ENCODE measurements at places on chromosomes 5 and 9. TPM values are rescaled to one million over a fixed set of nuclear protein-coding genes. Genes with fewer than 3 reads are reported as not detected.

DNA sequence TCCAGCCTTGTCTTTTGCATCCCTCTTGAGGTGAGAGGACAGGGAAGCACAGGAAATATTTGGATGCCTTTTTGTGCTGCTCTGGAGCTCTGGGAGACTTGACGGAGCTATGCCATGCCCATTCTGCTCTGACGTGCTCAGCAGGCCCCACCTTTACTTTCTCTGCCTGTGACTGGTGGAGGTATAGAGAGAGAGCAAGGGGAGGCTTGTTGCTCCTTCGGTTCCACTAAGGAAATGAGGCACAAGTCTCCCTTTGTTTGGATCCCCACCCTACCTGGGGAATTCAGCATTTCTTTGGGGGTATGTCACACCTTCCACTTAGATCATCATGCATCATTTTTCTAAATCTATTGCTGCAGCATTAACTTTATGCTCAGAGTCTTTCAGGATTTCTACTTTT lies 121.8 kb upstream of the CNTLN start:
- no peak overlapping the region for H3K4me3 ChIP-seq
- H3K4me1 ChIP-seq = no peaks in the 10 kb centered on the region
- no peak overlapping the region for H3K27ac ChIP-seq

DNA sequence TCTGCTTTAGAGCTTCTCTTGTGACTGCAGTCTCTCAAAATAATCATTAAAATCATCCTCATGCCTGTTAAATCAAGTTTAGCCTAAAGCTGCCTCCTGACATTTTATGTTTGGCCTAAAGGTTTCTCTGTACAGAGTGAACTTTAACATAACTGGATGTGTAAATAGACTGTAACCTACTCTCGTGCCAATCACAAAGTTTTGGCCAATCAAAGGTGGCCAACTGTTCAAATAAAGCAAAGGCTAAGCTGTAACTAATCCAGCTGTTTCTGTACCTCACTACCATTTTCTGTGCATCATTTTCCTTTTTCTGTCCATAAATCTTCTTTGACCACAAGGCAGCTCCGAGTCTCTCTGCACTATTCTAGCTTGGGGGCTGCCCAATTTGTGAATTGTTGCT lies 86.2 kb downstream of the GCNT1 start:
- no peak for DNase-seq
- H3K4me1 ChIP-seq = no peaks in the 10 kb centered on the region
- H3K36me3 ChIP-seq = no peaks in the 10 kb centered on the region
- no peak overlapping the region for H3K27ac ChIP-seq
- H3K4me3 ChIP-seq = no peak overlapping the region
- no peaks in the 10 kb centered on the region for H3K27me3 ChIP-seq

- H3K27ac ChIP-seq = no peak overlapping the region
- no peaks in the 10 kb centered on the region for H3K27me3 ChIP-seq
- H3K4me3 ChIP-seq = no peak overlapping the region
- peak; percentile 50 for DNase-seq
- no peaks in the 10 kb centered on the region for H3K4me1 ChIP-seq
Measured at GRCh38 chr9:36880075-36880474, 154.0 kb downstream of the PAX5 start.

- H3K27me3 ChIP-seq = no peaks in the 10 kb centered on the region
- no peak overlapping the region for H3K4me3 ChIP-seq
- H3K36me3 ChIP-seq = no peaks in the 10 kb centered on the region
- DNase-seq = no peak
Measured at GRCh38 chr9:121819428-121820231, 168.2 kb downstream of the DAB2IP start.

- no peaks in the 10 kb centered on the region for H3K36me3 ChIP-seq
- peaks cover 13% of the 10 kb centered on the region for H3K4me1 ChIP-seq
- no peak for DNase-seq
- no peak overlapping the region for H3K4me3 ChIP-seq
- H3K27ac ChIP-seq = no peak overlapping the region
Measured at GRCh38 chr9:14281136-14281795, 32.7 kb downstream of the NFIB start.

GRCh38 chr5:16685069-16685468 lies 68.3 kb upstream of the RETREG1 start:
- no peak overlapping the region for H3K27ac ChIP-seq
- peaks cover 4% of the 10 kb centered on the region for H3K36me3 ChIP-seq
- H3K4me3 ChIP-seq = no peak overlapping the region
- no peak for DNase-seq
- no peaks in the 10 kb centered on the region for H3K4me1 ChIP-seq

DNA sequence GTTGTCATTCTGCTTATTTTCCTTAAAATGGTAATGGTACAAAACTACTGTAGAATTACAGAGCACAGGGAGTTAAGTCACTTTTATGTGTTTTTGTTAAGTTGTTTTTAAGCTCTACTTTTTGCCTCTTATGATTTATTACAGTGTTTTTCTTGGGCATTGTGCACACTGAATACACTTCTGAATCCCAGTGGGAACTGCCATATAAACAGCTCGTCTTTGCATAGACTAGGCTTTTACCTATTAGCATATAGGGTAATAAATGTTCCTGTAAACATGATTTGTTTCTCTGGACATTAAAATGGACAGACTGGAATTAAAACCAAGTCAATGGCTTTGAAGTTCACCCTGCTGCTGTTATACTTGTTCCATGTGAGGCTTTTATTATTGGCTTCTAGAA lies 12.2 kb downstream of the KLF9 start:
- DNase-seq = no peak
- H3K27ac ChIP-seq = no peak overlapping the region
- H3K36me3 ChIP-seq = no peaks in the 10 kb centered on the region
- no peak overlapping the region for H3K4me3 ChIP-seq
- H3K4me1 ChIP-seq = peaks cover 9% of the 10 kb centered on the region
- no peaks in the 10 kb centered on the region for H3K27me3 ChIP-seq

SLC2A6 gene
- 3.3 TPM for total RNA-seq

DNA sequence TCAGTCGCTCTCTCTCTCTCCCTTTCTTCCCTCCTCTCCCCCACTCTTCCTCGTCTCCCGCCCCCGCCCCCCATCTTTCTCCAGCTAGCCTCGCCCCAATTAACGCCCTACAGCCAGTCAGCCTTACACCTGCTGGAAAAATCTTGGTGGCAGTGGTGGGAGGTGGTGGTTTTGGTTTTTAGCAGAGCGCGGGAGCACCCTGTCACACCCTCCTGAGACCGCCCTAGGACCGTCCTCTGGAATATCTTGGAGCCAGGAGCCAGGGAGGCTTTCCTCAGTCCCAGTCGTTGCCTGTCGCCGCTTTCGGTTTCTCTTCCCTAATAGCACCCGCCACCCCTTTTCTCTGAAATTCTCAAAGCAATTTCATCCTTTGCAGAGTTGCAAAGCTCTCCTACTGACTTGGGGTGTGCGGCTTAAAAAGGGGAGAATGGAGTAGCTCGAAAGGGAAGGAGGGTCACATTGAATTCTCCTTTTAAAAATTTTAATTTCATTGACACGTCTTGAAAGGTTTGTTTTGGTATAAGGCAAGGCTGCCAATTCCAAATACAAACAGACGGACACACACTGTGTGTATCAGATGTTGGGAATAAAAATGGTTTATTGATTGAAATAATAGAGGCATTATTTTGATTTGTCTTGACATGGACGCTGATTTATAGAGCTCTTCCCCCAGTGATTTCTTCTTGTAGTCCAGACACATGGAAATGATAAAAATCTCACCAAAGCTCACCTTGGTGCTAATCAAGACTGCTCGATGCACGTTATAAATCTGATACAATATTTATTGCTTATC lies 301.3 kb downstream of the PARP8 start:
- no peaks in the 10 kb centered on the region for H3K4me1 ChIP-seq
- peak overlapping the region; percentile 43 for H3K4me3 ChIP-seq
- H3K27me3 ChIP-seq = no peaks in the 10 kb centered on the region
- no peak for DNase-seq

- H3K27ac ChIP-seq = peak overlapping the region; percentile 88
- H3K4me3 ChIP-seq = no peak overlapping the region
- H3K27me3 ChIP-seq = no peaks in the 10 kb centered on the region
- no peak for DNase-seq
- no peaks in the 10 kb centered on the region for H3K4me1 ChIP-seq
Measured at GRCh38 chr5:146283344-146283761, 55.3 kb upstream of the POU4F3 start.

FAM163B gene
- total RNA-seq = not detected

DNA sequence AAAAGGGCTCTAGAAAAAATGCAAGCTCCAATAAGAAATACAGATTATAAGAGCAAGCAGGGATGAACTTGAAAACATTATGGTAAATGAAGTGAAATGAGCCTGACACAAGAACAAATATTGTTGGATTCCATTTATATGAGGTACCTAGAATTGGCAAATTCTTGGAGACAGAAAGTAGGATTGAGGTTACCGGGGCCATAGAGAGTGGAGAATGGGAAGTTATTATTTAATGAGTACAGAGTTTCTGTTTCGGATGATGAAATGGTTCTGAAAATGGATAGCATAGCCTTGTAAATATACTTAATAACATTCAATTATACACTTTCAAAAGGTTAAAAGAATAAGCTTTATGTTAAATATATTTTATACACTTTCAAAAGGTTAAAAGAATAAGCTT lies 75.6 kb upstream of the SLC12A2 start:
- H3K4me3 ChIP-seq = no peak overlapping the region
- no peak overlapping the region for H3K27ac ChIP-seq
- peaks cover 3% of the 10 kb centered on the region for H3K36me3 ChIP-seq

GRCh38 chr9:36451949-36452348 lies 51.9 kb upstream of the RNF38 start:
- H3K27me3 ChIP-seq = no peaks in the 10 kb centered on the region
- no peak overlapping the region for H3K27ac ChIP-seq
- no peaks in the 10 kb centered on the region for H3K4me1 ChIP-seq
- no peaks in the 10 kb centered on the region for H3K36me3 ChIP-seq
- H3K4me3 ChIP-seq = no peak overlapping the region

INSL4 gene
- total RNA-seq = not detected

DNA sequence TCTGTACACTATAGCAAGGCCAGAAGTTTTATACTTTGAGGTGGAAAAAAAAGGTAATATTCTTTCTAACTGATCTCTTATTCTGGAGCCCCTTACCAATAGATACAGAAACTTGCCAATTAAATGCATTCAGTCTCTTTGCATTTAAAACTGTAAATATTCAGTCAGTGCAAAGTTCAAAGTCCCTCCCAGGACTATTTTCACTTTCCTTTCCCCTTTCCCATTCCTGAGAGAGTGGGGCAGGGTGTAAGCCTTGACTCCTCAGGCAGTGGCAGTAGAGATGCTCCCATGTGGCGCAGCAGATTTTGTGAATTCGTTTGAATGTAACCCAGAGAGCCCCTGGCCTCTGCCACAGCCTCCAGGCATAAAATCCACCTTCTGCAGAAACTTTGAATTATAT lies 29.9 kb downstream of the CETN3 start:
- no peak overlapping the region for H3K4me3 ChIP-seq
- H3K27ac ChIP-seq = no peak overlapping the region
- no peaks in the 10 kb centered on the region for H3K27me3 ChIP-seq

DNA sequence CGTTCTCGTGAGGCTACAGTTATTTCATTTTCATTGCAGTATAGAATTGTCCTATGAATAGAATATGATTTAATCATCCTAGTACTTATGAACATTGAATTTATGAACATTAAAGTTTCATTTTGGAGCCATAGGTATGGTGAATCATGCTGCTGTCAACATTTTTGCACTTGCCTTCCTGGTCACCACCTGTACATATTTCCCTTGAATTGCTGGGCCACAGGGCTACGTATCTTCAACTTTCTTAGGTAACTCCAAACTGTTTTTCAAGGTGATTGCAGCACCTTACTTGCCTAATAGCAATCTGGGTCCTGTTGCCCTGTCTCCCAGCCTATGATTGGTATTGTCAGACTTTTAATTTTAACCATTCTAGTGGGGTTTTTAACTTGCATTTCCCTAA lies 6.5 kb upstream of the RNF145 start:
- no peak overlapping the region for H3K4me3 ChIP-seq
- H3K27me3 ChIP-seq = no peaks in the 10 kb centered on the region
- H3K36me3 ChIP-seq = no peaks in the 10 kb centered on the region
- no peak for DNase-seq
- no peak overlapping the region for H3K27ac ChIP-seq

- peaks cover 3% of the 10 kb centered on the region for H3K4me1 ChIP-seq
- no peak overlapping the region for H3K4me3 ChIP-seq
- H3K27ac ChIP-seq = no peak overlapping the region
- no peak for DNase-seq
Measured at GRCh38 chr5:77640589-77641396, 2.3 kb upstream of the OTP start.

DNA sequence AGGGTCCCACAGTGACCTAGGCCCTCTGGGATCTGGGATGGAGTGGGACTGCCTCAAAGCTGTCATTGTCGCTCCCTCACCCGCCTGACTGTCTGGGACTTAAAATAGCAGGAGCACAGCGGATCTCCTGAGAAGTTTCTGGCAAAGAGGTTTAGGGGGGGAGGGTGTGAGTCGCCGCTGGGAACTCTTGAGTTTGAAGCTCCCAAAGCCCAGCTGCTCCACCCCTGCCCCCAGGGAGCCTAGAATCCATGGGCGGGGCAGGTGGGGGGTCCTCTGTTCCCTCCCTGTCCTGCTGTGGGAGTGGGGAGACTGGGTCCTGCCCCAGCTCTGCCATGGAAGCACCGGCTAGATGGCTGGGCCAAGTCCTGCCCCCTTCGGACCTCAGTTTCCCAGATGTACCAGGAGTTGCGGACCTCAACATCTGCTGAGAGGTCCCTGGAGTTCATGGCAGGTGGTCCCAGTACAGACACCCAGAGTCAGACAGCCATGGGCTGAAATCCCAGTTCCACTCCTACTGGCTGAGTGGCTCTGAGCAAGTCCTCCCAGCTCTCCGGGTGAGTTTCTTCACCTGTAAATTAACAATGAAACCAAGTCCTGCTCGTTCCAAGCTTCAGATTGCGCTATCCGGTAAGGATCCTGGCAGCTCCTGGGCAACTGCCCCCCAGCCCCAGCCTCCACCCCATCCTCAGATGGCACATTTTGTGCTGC lies 985 bp upstream of the WDR38 start:
- H3K4me1 ChIP-seq = no peaks in the 10 kb centered on the region
- no peaks in the 10 kb centered on the region for H3K36me3 ChIP-seq
- no peaks in the 10 kb centered on the region for H3K27me3 ChIP-seq
- no peak for DNase-seq

- no peak overlapping the region for H3K27ac ChIP-seq
- no peak for DNase-seq
- H3K36me3 ChIP-seq = no peaks in the 10 kb centered on the region
- no peak overlapping the region for H3K4me3 ChIP-seq
- no peaks in the 10 kb centered on the region for H3K27me3 ChIP-seq
Measured at GRCh38 chr5:171647043-171647903, 138.3 kb upstream of the SMIM23 start.

GRCh38 chr9:137042751-137043727 lies 2.9 kb downstream of the NPDC1 start:
- no peak for DNase-seq
- H3K27me3 ChIP-seq = no peaks in the 10 kb centered on the region
- no peaks in the 10 kb centered on the region for H3K4me1 ChIP-seq
- H3K36me3 ChIP-seq = no peaks in the 10 kb centered on the region
- H3K4me3 ChIP-seq = no peak overlapping the region
- H3K27ac ChIP-seq = no peak overlapping the region

- no peaks in the 10 kb centered on the region for H3K36me3 ChIP-seq
- no peaks in the 10 kb centered on the region for H3K4me1 ChIP-seq
- peak; percentile 77 for DNase-seq
- no peaks in the 10 kb centered on the region for H3K27me3 ChIP-seq
- H3K4me3 ChIP-seq = no peak overlapping the region
Measured at GRCh38 chr9:136820971-136821825, 13.4 kb downstream of the RABL6 start.

FBP2 gene
- total RNA-seq = not detected
